Activated CD4-positive, alpha-beta memory T cell treated with anti-CD3 and anti-CD28 coated beads, Interleukin-2, amount 10 ng/mL, durations not matched to agents 7 days and 5 days (primary cell): ENCODE measurements at places on chromosomes 16 and 17. TPM values are rescaled to one million over a fixed set of nuclear protein-coding genes. Genes with fewer than 3 reads are reported as not detected.

- no peak for DNase-seq
These were observed 178.2 kb downstream of the SALL1 start for GRCh38 chr16:50972876-50973275.

Gene MYH1
- not detected for total RNA-seq

- DNase-seq = no peak
These were observed 88.8 kb downstream of the LITAF start for GRCh38 chr16:11497851-11498289.

DNA sequence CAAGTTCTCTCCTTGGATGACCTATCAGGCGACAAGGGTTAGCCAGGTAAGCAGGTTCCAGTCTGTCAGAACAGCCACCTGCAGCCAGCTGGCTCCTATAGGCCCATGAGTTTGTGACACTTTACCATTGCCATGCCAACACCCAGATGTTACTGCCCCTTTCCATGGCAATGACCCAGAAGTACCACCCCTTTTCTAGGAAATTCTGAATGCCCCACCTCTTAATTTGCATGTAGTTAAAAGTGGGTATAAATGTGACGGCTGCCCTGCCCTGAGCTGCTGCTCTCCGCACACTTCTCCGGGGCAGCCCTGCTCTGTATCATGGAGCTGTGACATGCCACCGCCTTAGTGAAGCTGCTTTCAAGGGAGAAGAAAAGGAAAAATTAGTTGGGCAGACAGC, 10.0 kb upstream of the SECTM1 start:
- DNase-seq = no peak

- no peak for DNase-seq
These were observed 63.8 kb downstream of the RAP1GAP2 start for GRCh38 chr17:2860045-2860444.

Gene HAP1
- total RNA-seq = 0.05 TPM

- DNase-seq = no peak
These were observed 196.2 kb downstream of the LGALS9B start for GRCh38 chr17:20271011-20271610.

DNA sequence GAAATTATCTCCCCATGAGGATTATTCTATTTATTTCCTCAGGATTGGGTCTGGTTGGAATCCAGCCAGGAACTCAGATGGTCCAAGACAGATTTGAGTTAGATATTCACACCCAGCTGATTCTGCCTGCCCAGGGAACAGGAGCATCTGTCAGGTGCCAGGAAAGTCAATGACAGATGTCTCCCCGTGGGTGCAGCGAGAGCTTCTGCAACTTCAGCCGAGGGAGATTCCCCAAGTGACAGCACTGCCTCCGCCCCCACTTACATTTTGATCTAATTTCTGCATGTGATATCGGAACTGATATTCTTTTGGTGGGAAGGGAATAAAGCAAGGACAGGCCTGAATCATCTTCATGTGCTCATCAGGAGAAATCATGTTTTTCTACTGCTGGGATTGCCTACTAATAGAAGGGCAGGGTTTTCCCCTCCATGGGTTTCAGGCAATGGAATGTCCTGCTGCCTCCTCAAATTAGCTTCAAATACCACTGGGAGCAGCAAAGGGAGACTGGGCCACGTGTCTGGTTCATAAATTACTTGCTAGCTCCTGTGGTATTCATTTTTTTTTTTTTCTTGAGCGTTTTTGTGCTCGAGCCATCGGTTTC, 15.7 kb upstream of the DHX8 start:
- DNase-seq = no peak

DNA sequence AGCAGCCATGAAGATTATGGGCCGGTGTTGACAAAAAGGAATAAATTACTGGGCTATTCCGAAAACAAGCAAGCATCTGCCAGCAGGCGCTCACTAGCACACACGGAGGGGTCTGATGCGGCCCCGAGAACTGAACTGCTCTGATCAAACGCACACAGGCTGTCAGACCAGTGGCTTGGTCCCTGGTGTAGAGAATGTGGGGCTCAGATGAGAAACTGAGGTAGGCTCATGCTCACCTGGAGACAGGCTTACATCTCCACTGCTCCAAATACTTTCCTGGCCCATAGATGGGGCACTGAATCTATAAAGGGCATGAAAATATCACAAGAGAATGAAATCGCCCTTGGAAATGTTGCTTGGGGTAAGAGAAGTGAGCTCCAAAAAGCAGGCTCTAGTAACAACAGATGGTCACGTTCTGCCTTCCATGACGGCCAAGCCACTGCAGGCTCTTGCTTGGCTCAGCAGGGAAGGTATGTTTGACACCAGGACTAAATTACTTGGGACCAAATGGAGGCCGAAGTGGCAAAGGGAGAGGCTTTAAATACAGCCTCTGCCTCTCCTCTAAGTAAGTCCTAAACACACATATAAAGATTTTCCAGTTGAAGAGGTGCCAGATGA, 5.4 kb downstream of the ABR start:
- DNase-seq = no peak

GRCh38 chr17:30801671-30802070, 22.8 kb downstream of the CRLF3 start:
- DNase-seq = no peak

GRCh38 chr17:64401244-64401860, 10.7 kb upstream of the PECAM1 start:
- DNase-seq = no peak
